ENCODE measurements at places on chromosomes 11 and 22.

- peak; percentile 90 for DNase-seq
Measured at GRCh38 chr22:30038219-30038618, 42.0 kb upstream of the HORMAD2 start.

DNA sequence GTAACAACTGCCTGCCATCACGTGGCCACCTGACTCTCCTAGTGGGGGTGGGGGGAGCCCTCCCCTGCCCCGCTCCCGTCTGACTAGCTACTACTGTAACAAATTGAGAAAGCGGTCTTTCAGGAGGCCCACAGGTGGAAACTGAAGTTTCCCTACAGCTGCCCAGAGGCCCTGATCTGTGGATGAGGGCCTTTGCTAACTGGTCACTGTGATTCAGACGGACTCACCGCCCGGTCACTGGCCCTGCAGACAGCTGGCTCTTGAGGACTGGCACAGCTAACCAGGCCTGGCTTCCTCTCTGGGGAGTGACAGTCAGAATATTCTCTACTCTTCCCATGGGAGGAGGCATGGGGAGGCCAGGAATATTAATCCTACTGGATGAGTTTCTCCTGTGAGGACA lies 116.8 kb downstream of the ARHGAP8 start:
- DNase-seq: no peak

DNA sequence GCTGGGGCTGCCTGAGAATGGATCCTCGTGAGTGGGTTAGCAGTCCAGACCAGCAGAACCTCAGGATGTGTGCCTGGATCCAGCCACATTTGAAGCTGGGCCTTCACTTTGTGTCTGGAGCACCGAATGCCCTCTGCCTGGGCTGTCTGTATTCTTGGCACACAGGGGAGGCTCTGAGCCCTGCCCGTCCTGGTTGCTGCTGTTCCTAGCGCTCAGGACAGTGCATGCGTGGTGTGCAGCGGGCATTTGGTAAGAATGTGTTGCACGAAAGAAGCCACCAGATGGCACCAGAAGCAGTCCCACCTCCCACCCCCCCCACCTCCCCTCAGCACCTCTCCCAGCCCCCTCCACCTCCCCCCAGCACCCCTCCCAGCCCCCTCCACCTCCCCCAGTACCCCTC lies 4.1 kb upstream of the MAPK11 start:
- peak; percentile 73 for DNase-seq

GRCh38 chr11:12864316-12865156 lies 144.6 kb upstream of the RASSF10 start:
- peak; percentile 80 for DNase-seq

DNA sequence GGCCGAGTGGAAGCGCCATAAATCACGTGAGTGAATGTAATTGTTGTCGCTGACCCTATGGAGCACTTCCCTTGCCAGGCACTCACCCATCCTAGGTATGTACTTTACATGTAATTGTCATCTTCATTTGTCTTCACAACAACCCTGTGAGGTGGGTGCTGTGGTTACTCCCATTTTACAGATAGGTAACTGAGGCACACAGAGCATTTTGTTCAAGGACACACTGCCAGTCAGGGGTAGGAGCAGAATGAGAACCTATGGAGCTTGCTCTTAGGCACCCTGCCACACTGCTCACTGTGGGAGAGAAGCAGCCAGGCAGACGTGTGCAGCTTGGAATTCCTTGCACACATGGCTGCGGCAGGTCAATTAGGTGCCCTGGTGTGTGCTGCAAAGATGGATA lies 785 bp upstream of the EFCAB6 start:
- DNase-seq: no peak

DNA sequence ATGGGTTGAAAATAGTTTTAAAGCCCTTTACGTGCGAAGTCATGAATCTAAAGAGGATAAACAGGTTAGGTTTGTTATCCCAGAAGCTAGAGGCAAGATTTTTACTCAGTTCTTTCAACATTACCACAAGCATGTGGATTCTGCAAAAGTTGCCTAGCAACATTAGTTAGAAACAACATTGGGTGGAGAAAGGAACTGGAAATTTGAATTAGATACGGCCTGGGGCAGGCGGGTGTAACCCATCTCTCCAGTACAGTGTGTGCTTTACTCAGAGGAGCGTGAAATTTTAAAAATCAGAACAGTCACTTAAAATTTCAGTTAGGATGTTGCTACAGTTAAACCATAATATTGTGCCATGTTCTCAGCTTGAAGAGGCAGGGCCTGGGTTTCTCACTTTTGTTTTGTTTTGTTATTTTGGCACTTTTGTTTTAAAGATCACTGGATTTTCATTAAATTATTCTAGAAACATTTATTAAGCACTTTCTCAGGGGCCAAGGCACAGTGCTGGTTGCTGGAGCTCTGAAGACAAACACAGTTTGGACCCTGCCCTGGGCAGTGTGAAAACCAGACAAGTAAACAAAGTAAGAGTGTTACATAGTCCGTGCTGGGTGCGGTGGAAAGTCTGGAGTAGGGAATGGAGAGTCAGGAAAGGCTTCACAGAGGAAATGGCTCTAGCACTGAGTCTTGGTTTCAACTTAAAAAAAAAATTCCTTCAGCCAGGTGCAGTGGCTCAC lies 4.4 kb upstream of the WEE1 start:
- DNase-seq: peak; percentile 95

DNA sequence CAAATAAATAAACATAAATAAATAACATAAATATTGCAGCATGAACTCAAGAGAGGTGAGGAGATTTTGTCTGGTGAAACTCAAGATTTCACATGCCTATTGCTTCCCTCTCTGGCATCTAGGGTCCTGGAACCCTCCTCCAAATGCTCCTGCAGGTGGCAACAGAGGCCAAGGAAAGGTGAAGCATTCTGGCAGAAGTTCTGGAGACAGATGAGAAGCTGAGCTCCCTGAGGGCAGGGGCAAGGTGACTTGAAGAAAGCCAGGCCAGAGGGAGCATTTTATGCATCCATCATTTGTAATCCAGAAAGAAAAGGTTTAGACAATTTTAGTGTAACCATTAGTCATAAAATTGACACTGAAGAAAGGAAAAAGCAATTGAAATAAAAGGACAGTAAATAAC lies 64.9 kb downstream of the ENDOD1 start:
- DNase-seq: peak; percentile 68

DNA sequence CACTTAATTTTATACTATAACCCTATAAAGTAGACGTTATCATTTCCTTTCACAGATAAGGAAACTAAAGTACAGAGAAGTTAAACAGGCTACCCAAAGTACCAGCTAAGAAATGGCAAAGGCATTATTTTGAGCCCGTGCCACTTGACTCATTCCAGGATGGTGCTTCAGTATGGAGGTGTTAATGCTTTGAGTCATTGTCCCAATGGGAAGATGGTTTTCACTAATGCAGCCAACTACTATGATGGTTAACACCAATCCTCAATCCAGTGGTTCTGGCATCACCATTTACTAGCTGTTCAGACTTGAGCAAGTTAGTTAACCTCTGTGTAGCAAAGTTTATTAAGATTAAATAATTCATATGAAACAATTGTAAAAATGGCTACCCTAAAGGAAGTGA lies 123.1 kb upstream of the SLC5A12 start:
- no peak for DNase-seq

GRCh38 chr22:40764763-40765441 lies 54.2 kb downstream of the SLC25A17 start:
- DNase-seq: no peak

DNA sequence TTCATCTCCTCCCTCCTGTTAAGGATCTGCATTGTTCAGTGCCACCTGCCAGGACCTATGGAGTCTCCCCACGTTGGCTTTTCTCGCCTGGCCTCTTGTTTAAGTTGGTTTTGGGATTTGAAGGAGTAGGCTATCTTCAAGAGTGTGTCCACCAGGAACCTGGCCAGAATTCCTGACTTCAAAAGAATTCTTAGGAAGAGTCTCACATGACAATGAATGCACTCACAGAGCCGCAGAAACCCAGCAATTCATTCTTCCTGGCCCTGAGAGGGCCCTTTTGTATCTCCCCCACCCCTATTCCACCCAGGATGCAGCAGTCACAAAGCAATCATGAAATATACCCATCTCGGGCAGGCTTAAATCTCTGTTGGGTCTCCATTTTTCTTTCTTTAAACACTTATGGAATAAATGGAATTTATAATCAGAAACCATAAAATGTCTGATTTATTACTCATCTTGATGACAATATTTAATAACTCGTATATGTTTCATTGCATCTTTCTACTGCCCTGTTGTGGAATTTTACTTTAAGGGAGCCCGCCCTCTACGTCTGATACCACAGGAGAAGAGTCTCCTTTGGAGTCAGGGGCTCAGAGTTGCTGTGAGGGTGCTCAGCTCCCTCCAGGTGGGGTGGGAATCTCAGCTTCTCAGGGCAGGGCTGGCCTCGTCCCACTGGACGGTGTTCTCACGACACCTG lies 507.0 kb downstream of the NTM start:
- no peak for DNase-seq

DNA sequence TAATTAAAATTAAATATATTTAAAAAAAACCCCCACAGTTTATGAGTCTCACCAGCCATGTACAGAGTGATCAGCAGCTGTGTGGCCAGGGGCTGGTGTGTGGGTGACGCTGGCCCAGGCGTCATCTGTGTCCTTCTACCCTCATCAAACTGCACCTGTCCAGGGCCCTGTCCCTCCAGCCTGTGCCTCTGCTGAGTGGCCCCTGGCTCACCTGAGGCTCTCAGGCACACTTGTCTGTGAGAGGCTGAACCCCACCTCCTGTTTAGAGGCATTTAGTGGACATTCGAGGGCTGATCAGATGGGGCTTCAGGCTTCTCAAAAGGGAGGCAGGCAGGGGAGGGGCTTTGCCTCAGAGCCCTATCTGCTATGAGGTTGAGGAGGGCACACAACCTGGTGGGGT lies 29.9 kb upstream of the SMIM38 start:
- DNase-seq: no peak

DNA sequence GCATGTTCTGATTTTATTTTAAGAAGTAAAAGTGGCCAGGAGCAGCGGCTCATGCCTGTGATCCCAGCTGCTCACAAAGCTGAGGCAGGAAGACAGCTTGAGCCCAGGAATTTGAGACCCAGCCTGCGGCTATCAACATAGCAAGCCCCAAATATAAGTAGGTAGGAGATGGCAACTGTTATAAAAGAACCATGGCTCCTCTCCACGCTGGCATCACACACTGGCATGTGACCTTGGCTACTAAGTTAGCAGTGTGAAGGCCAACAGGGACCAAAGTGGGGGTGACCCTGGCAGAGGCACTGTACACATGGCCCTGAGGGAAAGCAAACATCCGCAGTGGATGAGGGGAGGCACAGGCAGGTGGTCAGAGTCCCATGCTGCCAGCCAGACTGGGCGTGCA lies 33.0 kb downstream of the TPST2 start:
- DNase-seq: no peak

Data from cardiac fibroblast (primary cell).